Stimulated activated CD4-positive, alpha-beta T cell treated with anti-CD3 and anti-CD28 coated beads, Interleukin-1b, Interleukin-23, amount 100 ng/mL, for 1 hour (primary cell): ENCODE measurements at places on chromosomes 5 and 9.

GRCh38 chr9:73219985-73220626 lies 68.4 kb downstream of the ANXA1 start:
- no peak for DNase-seq

DNA sequence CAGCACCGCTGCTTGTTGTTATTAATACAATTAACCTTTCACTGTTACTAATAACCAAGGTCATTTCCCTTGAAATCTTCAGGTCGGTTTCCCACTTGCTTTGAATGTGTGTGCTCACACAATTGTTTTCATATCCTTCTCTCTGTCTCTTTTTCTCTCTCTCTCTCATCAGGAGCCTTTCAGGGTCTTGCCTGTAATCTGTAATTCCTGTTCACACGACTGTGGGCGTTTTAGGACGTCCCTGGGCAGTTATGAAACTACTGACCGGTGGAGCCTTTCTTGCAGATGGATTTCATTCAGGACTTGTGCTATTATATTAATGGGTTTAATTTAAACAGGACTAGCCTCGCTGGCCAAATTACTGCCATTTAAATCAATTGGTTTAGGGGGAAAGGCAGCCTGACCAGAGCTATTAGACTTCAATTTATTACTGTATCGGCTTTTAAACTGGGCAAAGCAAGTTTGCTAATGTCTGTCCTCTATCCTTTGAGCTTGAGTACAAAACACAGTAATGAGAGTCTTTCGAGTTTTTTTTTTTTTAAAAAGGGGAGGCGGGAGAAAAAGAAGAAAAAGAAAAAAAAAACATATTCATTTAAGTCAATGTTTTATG lies 316.0 kb upstream of the TLE4 start:
- no peak for DNase-seq

GRCh38 chr9:36986468-36987408 lies 47.3 kb downstream of the PAX5 start:
- DNase-seq = no peak

- no peak for DNase-seq
These were observed 22.4 kb downstream of the DDX31 start for GRCh38 chr9:132647355-132647754.

DNA sequence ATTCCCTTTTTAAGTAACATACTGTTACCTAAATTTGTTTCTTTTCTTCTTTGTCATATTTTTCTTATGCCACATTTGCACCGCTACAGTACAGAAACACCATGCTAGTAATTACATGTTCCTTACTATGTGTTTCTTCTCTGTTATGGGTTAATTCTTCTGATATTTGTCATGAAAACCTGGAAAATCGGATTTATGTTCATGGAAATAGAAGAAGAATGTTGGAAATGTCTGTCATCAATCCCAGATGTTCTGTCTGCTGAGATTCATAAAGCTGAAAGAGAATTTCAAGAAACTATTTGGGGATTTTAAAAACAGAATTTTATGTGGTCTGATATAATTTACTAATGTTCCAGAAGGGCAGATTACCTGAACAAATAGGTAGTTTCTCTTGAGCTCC lies 305.2 kb upstream of the NREP start:
- no peak for DNase-seq

GRCh38 chr9:98075332-98075805 lies 18.8 kb downstream of the NANS start:
- no peak for DNase-seq

DNA sequence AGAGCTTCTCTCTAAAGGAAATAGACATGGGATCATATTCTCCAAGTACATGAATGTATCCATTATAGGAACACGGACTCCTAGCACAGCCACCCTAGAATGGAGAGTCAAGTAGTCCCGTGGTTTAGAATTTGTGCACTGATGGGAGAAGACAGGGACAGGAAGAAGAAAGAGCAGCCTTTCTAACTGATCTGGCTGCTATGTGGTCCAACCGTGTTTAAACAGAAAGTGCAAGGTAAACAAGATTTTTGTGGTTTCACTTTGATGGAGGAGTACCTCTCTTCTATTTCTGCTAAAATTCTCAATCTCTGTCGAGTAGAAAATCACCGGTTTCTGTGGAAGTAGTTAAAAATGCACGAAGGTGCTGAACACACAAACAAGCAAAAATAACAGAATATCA lies 171.3 kb downstream of the ST8SIA4 start:
- no peak for DNase-seq

DNA sequence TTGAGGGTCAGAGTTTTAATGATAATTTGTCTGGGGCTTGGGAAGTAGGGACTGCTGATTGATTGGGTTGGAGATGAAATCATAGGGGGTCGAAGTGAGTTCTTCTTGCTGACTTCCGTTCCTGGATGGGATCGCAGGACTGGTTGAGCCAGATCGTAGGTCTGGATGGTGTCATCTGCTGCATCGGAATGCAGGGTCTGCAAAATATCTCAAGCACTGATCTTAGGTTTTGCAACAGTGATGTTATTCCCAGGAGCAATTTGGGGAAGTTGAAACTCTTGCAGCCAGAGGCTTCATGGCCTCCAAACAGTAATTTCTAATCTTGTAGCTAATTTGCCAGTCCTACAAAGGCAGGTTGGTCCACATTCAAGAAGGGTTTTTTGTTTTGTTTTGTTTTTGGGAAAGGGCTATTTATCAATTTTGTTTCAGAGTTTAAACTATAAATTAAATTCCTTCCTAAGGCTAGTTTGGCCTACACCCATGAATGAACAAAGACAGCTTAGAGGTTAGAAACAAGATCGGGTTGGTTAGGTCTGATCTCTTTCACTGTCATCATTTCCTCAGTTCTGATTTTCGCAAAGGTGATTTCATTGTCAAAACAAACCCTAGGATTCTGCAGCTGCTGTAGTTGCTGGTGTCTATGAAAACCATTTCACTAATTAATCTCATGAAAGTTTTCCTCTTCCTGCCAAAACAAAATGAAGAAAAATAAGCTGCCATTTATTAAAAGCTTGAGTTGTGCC lies 388.0 kb downstream of the TMEM232 start:
- DNase-seq = no peak

- DNase-seq = no peak
These were observed 772.0 kb upstream of the FAM174A start for GRCh38 chr5:99763021-99763774.

- no peak for DNase-seq
These were observed 47.0 kb downstream of the SH3GL2 start for GRCh38 chr9:17625644-17626388.

- no peak for DNase-seq
These were observed 56.8 kb upstream of the TBCA start for GRCh38 chr5:77832938-77833337.

DNA sequence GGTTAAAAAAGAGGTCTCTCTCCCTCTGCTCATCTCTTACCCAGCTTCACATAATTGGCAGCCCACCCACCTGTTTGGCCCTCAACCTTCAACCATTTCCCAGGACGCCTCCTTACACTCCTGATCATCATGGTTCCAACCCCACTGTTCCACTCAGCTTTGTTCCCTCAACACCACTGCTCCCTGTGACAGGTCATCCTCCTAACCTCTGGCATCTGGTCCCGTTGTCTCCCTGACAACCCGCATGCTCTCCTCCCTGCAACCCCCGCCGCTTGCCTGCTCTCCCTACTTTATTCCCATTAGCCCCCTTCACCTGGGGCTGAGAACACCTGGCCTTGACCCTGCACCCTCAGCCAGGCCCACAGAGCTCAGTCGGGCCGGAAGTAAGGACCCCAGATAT lies 12.9 kb downstream of the PCDHGC5 start:
- DNase-seq = no peak

DNA sequence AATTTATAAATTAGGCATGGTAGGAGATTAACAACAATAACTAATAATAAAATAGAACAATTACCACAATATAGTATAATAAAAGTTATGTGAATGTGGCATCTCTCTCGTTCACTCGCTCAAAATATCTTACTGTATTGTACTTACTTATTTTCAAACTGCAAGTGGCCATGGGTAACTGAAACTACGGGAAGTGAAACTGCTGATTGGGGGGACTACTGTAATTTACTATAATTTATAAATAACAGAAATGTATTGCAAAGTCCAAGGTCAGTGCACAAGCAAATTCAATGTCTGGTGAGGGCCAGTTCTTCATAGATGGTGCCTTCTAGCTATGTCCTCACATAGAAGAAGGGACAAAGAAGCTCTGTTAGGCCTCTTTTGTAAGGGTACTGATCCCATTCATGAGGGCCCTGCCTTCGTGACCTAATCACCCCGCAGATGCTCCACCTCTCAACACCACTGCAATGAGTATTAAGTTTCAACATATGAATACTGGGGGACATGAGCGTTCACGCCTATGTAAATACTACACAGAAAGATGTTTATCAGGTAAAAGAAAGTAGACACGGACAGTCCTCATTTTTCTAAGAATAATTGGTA lies 39.0 kb downstream of the KCNIP1 start:
- no peak for DNase-seq

DNA sequence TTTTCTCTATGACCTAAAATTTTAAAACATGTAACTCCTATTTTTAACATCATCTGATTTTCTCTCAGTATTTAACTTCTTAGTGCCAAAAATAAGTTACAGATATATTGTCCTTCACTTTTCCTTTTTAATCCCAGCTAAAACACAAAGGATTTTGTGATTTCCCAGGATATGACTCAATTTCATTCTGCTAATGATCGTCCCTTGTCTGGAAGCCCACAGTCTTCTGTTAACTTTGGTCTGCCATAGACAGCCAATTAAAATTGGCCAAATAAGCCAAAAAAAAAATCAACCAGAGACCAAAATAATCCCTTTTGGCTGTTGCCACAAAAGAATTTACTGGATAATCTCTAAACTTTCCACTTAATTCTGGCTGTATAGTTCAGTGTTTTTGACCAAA lies 124.5 kb upstream of the FST start:
- DNase-seq = no peak

DNA sequence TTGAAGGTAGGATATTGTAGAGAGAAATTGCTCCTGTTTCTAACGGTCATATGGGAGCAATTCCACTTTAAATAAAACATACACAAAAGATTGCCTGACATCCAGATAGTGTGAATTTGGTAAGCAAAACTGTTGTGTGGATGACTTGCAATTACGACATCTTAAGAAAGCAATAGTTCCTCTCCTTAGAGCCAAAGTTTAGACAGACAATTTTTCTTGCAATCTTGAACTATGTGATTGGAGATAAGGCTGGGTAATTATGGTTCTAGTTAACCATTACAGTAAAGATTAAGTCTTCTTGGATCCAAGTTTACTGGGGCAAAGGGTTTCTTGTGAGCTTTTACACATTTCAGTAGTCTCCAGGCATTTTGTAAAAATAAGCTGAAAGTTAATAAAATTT lies 1080.6 kb upstream of the CDH6 start:
- DNase-seq = no peak

GRCh38 chr5:131593921-131594320 lies 41.1 kb downstream of the RAPGEF6 start:
- no peak for DNase-seq

GRCh38 chr9:9045572-9045971 lies 1246.0 kb upstream of the DMAC1 start:
- DNase-seq = no peak

DNA sequence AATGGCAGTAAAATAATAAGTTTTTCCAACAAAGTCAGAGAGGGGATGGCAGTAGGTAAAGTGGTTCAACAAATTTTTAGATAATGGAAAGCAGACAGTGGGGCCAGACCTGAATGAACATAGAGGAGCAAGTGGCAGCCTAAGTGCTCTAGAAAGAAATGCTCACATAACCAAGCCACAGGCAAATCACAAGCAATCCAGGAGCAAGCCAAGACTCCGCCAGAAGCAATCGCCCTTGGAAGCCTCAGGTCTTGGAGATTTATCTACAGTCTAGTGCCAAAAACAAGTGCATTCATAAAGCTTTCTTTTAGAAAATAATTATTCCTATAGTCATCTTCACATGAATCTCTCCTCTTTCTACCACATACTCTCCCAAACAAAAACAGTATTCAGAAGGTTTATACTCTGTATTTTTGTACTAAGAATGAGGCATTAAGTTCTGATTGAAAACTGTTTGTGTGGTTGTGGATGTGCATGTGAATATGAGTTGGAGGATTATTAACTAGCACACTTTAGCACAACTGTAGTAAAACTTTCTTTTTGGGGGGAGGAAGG lies 375.5 kb downstream of the CDH9 start:
- no peak for DNase-seq

GRCh38 chr9:100591639-100592412 lies 13.9 kb downstream of the CAVIN4 start:
- DNase-seq = no peak

DNA sequence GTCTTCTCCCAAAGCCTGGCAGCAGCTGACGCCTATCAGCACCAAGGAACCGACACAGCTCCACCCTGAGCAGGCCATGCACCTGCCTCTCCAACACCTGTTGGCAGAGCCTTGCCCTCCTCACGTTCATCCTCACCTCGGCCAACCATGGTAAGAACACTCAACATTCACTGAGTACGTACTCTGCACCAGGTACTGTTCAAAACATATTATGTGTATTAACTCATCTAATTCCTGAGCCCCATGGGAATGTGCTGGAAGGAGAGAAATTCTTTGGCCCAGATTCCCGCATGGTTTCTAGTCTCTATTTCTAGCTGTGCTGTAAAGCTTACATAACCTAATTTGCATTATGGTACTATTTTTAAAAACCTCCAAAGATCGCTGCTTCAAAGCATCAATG lies 86.1 kb downstream of the GPR21 start:
- no peak for DNase-seq

DNA sequence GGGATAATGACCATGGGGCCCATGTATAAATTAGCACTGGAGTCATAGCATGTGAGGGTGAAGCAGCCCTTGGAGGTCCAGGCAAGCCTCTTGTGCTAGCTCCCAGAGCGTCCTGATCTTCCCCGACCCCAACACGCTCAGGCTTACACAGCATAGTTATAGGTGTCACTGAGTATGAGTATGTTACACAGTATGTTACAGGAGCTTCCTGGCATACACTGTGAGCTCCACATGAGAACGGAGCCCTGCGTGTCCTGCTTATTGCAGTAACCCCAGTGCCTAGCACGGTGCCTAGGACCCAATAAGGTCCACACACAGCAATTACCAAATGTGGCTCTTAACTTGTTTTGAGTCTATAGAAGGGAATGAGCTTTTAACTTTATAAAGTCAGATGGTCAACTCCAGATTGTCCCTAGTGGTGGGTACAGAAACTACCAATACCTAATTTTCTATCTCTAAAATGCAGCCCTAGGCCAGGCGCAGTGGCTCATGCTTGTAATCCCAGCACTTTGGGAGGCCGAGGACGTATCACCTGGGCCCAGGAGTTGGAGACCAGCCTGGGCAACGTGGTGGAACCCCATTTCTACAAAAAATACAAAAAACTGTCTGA lies 64.1 kb downstream of the PLAC8L1 start:
- no peak for DNase-seq

DNA sequence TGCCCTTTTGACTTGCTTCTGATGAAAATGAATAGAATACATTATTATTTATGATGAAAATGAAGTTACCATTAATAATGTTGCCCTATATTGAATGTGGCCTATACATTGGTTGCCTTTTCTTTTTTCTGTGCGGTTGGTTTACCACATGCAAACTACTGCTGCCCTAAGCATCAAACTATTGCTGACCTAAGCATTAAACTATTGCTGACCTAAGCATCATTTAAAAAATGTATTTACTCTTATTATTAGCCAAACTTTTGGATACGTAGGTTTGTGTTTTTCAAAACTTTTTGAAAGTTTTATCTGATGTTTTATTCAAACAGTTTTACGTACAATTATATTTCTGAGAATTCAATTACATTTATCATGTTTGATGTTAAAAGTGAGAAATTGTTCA lies 76.0 kb upstream of the CDH10 start:
- DNase-seq = no peak
